ENCODE measurements at places on chromosomes 6 and 20.

- no peak for DNase-seq
Observed at GRCh38 chr6:144845186-144845585, 560.1 kb downstream of the UTRN start.

- DNase-seq, result no peak
Observed at GRCh38 chr6:149763866-149764265, 14.3 kb downstream of the PCMT1 start.

DNA sequence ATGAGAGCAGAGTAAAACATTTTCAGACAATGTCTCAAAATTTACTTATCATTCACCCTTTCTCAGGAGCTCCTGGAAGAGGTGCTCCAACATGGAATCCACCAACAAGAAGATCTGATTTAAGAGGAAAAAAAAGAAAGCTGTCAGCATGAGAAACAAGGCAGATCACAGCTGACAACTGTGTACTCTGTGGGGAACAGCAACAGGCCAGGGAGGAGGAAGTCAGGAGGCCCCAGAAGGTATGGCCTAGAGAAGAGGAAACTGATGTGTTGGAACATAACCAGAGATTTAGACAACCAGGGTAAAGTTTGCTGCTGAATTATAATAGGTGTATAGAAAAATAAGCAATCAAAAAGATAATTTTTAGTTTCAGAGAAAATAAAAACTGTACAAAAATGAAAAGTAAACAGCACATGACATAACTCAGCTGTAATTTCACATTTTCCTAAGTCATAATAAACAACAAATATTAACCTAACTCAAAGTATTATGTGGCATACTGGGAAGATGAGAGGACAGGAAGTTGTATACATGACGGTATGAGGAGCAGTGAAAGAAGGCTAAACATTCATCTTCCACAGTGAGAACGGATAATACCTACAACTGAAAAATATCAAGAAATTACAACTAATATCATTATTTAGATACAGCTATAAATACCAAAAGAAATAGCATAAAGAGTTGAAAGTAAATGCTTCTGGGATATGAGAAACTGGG is 113.6 kb upstream of the EMILIN3 start:
- DNase-seq, result no peak

DNA sequence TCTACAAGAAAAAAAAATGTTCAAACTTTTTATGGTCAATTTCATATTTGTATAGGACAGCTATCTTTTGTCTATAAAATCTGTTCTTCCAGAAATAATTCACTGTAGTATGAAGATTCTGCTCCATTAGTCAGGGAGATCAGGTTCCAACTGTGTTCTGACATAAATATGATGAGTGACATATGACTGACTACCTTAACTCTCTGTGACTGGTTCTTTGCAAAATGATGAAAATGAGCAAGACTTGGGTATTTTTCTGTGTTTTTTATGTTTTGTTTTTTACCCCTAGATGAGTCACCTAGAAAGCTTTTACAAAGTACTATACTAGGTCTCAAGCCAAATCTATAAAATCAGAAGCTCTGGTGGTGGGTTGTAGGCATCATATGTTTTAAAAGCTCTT is 229.6 kb downstream of the MMUT start:
- no peak for DNase-seq

DNA sequence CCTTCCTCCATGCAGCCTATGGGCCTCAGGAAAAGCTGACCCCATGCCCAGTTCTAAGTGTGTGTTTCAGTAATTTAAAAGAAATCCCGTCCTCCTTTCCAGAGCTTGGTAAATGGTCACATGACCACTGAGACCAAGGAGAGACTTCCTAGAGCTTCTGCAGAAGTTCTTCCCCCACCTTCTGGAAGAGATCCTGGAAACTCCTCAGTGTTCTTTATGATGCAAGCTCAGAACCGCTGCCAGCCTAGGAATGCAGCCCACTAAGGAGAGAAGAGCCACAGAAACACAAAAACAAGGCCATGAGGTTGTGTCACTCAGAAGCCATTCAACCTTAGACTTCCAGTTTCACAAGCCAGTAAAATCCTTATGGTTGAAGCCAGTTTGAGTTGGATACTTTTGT is 348.4 kb downstream of the TPBG start:
- DNase-seq, result no peak

DNA sequence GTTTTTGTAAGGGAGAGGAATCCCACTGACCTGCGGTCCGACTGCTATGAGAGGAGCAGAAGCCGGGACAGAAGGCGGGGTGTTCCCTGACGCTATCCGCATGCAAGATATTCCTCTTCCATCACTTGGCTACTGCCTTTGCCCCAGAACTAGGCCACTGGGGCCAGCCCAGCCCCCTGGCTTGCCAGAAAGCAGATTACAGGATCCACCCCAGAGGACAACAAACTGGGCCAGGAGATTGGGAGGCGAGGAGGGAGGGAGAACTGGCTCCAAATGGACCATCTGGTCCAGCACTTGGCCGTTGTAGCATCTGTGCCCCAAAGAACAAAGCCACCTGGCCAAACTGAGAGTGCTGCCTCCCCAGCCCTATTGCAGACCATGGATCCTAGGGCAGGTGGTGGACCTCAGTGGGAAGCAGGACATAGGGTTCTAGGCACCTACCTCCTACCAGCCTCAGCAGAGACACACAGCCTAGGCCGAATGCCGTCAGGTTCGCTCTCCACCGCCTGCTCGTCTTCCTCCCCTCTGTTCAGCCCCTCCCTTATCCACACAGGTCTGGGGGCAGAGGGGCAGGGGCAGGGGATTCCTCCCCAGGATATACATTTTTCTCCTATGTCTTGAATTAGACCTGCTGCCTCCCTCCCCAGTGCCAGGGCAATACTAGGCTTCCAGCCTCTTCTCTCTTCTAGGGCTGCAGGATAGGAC is 4.0 kb downstream of the MDGA1 start:
- no peak for DNase-seq
